Substantia nigra (tissue), 51 donors: ENCODE measurements at places on chromosomes 5 and 9.

GRCh38 chr9:84300271-84300670 lies 40.3 kb downstream of the SLC28A3 start:
- no peak for DNase-seq

GRCh38 chr5:173620784-173621183 lies 4.3 kb upstream of the BOD1 start:
- no peak for DNase-seq

GRCh38 chr5:16464664-16465543 lies 696 bp downstream of the ZNF622 start:
- DNase-seq, result no peak

- DNase-seq, result no peak
These were observed 26.0 kb downstream of the SERINC5 start for GRCh38 chr5:80229902-80230255.

DNA sequence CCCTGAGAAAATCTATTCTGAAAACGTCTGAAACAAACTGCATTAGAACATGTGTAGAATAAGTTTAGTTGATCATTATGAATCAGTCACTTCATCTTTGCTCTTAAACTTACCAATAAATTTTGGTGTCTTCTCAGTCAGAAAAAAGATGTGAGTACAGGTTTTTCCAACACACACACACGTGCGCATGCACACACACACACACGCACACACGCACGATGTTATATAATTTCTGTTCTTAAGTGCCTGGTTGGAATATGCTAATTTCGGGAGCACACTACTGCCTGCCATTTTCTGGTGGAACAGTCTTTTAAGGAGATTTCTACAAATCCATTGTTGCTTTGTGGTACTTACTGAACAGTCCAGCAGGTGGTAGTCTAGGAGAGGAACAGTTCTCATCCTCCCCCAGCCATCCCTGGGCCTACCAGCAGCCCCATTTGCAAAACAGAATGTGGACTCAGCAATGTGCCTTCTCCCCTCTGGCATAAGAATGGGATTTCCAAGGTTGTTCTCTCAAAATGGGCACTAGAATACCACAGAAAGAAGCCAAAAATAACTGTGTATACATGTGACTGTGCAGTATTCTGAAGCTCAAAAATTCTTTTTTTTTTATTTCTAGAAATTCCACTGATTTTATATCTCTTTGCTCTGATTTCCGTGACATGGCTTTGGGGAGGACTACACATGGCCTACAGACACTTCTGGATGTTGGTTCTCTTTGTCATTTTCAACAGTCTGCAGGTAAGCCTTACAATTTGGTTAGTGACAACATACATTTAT lies 281.3 kb downstream of the ARRDC3 start:
- DNase-seq, result no peak

DNA sequence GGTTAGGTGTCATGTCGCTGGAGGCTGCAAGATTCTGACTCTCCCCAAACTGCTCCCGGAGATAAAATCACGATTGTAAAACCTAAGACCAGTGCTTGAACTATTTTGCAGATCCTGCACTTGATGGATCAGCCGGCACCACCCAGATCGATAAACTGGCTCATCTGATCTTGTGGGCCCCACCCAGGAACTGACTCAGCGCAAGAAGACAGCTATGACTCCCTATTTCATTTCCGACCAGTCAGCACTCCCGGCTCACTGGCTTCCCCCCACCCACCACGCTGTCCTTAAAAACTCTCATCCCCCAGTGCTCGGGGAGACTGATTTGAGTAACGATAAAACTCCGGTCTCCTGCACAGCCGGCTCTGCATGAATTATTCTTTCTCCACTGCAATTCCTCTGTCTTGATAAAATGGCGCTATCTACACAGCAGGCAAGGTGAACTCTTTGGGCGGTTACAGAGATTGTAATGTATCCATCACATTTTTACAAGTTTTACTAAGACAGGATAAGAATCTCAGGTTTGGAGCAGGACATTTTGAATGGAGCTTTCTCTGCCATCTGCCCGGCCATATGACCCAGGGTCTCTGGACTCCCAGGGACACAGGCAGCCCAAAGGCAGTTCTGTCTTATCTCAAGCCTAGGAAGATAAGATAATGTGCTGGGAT lies 10.6 kb upstream of the PPP1R26 start:
- no peak for DNase-seq

- no peak for DNase-seq
These were observed 1.6 kb upstream of the FOXE1 start for GRCh38 chr9:97851446-97851883.

- DNase-seq, result peak; percentile 74
These were observed at the start of gene DAB2IP for GRCh38 chr9:121651295-121652020. Gene DAB2IP, plus strand, starts transcription at chr9:121651634. Its CDS starts 142 bp downstream, at chr9:121651776.

GRCh38 chr5:158013303-158013702 lies 154.4 kb upstream of the CLINT1 start:
- no peak for DNase-seq

DNA sequence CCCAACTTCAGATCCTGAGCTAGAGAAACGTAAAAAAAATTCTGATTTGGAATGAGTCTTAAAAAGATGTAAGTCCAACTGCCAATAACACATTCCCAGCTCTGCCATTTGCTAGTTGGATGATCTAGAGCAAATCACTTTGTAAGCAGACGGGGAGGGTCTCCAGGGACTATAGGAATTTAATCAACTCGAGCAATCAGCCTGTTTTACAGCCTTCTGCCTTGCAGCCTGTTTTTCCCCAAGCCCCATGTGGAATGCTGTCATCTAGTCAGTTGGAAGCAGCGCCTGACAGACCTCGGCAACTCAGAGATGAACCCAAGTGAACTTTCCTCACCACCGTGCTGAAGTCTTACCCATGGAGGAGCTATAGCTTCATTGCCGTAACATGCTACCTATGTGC lies 34.8 kb upstream of the HRH2 start:
- no peak for DNase-seq

DNA sequence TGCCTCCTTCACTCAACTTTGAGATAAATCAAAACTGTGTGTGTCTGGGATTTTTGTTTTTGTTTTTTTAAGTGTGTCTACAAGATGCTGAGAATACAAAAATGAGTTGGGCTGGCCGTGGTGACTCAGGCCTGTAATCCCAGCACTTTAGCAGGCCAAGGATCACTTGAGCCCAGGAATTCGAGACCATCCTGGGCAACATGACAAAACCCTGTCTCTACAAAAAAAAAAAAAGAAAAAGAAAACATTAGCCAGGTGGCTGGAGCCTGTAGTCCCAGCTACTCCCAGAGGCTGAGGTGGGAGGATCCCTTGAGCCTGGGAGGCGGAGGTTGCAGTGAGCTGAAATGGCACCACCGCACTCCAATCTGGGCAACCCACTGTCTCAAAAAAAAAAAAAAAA lies 21.0 kb downstream of the HNRNPK start:
- no peak for DNase-seq

DNA sequence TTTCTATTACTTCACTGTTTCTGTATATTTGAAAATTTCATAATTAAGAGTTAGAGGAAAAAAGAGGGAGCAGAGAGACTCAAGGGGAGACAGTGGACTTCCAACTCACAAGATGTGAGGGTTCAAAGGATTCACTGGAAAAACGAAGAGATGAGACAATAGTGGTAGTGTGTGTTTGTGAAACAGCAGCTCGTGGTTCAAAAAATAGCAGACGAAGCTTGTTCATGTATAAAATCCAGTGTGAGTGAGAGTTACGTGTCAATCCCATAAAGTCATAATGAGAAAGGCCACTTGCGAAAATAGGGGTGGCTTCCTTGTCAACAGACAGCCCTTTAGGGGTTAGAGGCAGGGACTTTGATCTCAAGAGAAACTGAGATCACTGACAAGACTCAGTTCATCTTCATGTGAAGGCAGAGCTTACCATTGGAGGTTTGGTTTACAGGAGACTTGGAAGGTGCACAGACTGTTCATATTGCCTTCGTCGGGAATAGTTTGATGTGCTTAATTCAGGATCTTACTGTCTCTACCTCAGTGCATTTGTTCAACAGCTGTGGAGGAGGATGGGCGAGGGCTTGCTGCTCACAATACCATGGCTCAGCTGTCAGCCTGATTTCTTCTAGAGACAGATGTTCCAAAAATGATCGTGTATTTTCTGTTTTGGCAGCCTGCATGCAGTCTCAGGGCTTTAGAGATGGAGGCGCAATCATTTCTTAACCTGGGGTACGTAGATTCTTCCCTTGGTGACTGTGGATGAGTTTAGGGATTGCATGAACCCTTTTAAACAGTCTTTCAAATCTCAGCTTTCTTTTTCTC lies 105.7 kb upstream of the KLF9 start:
- no peak for DNase-seq

DNA sequence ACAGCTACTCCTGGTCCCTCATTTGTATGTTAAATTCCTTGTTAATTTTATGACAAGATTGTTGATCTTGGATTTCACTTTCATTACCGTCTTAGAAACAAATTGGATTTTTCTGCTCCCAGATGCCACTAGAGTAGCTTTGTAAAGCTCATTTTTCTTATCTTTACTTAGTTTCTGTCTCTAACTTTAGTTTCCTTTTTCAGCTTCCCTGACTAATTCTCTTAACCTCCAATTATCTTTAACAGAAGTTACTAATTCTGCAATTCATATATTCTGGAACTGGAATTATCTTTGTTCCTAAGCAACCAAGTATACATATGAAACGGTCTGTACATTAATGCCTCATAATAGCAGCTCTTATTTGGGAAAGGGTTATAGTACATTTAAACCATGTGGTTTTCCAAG lies 16.7 kb downstream of the ITGA1 start:
- DNase-seq, result no peak

GRCh38 chr5:50595199-50595598 lies 71.2 kb upstream of the PARP8 start:
- no peak for DNase-seq

- no peak for DNase-seq
These were observed 147.4 kb upstream of the PUM3 start for GRCh38 chr9:2991292-2991691.

DNA sequence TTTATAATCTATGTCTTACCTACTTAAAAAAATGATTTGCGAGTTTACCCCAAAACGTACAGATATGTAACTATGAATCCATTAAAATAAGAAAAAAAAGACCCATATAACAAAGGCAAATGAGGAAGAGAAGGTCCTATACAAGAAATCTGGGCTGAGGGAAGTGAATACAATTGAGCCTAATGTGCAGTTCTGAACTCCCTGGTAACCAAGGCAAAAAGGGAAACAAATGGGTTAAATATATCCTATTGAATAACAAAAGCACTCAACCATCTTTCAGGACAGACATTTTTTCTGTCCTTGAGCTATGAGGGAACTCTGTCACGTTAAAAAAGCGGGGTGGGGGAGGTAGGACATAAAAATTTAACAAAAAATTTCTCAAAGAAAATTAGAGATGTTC lies 78.6 kb downstream of the PTPN3 start:
- no peak for DNase-seq

GRCh38 chr9:77977210-77977611 lies 54.4 kb downstream of the GNAQ start:
- peak; percentile 29 for DNase-seq

DNA sequence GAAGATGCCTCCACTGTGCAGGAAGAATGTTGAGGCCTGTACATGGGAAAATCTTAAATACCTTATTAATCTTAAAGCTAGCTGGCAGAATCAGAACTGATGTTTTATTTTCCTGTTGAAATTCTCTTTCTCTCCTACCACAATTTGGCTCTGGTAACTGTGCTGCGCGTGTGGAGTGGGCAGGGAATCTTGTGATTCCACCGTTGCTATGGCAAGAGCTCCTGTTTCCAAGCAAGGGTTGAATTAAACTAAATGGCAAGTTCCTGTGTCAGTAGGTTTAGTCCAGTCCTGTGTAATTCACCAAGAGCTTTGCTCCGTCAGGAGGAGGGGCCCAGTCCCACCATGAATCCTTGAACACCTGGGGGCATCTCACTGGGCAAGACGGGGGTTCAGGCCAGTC lies 36.4 kb downstream of the NXNL2 start:
- DNase-seq, result no peak

GRCh38 chr5:31639481-31640411 lies 815 bp downstream of the PDZD2 start:
- peak; percentile 40 for DNase-seq

GRCh38 chr5:157252711-157253465 lies 13.0 kb upstream of the CYFIP2 start:
- no peak for DNase-seq

GRCh38 chr9:108035487-108035886 lies 545.9 kb upstream of the KLF4 start:
- DNase-seq, result no peak

- no peak for DNase-seq
These were observed 541.1 kb downstream of the NR2F1-AS1 start for GRCh38 chr5:93039888-93040287.

DNA sequence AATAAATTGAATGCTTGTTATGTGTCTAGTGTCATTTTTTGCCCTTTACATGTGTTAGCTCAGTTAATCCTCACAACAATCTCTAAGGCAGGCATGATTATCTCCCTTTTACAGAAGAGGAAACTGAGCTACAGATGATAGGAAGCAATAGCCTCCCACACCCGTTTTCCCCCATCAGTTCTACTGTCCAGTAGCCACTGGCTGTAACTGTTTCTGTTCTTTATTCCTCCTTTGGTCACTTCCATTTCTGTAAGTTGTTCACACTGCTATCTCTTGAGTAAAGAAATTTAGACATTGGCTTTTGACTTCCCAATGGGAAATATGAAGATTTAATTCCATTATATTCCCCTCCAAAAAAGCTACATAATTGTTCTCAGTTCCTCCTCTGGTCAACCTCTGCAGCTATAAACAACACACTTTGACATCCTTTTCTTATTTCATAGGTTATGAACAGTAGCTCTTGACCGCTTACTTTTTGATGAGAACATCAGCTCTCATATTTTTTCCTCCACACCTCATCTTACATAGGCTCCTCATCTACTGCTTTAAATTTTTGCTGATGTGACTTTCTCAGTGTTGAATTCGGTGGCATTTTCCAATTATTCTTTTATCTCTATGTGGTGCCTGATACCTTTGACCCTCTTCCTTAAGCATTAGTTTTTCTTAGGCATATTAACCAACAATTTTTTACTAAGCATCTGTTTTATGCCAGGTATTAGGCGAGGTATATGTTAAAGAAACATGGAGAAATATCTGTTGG lies 21.4 kb downstream of the SPZ1 start:
- DNase-seq, result no peak

DNA sequence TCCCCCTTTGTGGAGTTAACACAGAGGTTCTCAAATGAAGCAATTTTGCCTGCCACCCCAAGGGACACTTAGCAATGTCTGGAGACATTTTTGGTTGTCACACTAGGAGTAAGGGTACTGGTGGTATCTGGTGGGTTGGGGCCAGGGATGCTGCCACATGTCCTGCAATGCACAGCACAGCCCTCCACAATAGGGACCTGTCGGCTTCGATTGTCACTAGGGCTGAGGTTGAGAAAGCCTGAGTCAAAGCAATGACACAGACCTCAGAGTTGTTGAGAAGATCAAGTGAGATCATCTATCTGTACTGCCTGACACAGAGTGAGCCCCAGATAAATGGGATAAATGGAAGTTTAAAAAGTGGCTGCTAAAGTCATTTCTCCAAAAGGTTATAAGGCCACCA lies 249.2 kb upstream of the KLF4 start:
- no peak for DNase-seq

GRCh38 chr9:27426511-27427271 lies 97.4 kb upstream of the IFNK start:
- no peak for DNase-seq

GRCh38 chr9:18855656-18856055 lies 177.4 kb downstream of the SAXO1 start:
- DNase-seq, result no peak

- DNase-seq, result no peak
These were observed 35.5 kb downstream of the TTC1 start for GRCh38 chr5:160044391-160044804.
